ENCODE measurements at places on chromosomes 16 and 17.
A peak's percentile ranks its signal among the peaks of the same experiment; 100 is the strongest.

DNA sequence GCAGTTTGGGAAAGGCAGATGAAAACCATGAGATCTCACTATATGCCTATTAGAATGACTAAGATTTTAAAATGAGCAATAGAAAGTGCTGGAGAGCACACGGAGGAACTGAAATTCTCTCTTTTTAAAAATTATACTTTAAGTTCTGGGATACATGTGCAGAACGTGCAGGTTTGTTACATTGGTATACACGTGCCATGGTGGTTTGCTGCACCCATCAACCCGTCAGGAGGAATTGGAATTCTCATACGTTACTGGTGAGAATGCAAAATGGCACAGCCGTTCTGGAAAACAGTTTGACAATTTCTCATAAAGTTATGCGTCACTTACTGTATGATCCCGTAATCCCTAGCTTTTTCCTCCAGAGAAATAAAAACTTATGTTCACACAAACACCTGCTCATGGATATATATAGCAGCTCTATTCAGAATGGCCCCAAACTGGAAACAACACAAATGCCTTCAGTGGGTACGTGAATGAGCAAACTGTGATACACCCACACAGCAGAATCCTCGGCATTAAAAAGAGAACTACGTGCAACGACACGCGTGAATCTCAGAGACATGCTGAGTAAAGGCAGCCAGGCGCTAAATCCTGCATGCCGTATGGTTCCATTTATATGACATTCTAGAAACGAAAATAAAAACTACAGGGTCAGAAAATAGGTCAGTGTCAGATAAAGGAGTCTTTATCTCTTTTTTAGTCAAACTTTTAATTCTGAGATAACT, 11.8 kb downstream of the PIK3R6 start:
- DNase-seq: no peak

DNA sequence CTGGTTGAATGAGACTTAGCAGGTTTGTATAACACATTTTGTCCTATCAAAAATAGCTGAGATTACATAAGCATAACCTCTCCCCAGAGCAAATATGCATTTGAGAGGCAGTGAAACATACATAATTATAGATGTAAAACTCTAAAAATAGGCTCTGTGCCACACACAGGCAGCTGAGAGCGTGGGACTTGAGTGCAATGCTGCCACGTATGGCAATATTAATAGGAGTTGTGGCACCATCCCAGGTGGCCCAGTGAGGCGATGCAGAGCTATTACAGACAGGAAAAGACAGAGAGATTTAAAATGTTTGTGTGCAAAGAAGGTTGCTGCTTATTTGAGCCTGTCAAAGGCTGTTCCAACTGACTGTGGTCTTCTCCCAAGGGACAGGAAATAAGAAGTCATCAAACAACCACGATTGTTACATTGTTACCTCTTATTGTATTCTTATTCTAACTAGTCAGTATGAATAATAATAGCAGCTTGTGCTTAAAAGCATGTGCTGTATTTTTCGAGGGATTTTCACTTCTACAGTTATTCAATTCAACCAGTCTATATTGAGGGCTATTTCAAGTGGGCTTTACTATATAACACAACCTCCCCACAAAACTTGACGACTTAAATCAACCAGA, 116.5 kb downstream of the SALL1 start:
- DNase-seq: no peak

- no peak for DNase-seq
Observed at GRCh38 chr16:81836279-81837054, 57.4 kb downstream of the PLCG2 start.

DNA sequence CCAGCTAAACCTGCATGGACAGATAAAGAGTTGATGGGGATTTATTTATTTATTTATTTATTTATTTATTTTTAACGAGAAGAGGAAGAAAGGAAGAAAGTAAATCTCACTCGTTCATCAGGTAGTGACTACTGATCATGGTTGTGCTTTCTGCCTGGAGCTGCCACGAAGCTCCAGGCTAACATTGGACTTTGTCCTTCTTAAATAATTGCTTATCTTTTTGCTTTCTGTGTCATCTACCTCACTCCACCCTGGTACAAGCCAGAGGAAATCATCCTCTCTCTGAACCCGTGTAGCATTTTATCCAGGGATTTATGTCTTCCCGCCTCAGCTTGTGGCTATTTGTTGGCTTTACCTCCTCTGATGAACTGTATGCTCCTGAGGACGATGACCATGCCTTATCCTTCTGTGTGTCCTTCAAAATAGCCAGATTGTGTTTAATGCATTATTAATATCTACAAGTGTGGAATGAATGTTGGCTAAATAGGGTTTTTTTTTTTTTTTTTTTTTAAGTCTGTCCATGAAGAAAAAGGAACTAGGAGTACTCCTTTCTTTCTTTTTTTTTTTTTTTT, 8.0 kb upstream of the SLC12A3 start:
- no peak for DNase-seq

DNA sequence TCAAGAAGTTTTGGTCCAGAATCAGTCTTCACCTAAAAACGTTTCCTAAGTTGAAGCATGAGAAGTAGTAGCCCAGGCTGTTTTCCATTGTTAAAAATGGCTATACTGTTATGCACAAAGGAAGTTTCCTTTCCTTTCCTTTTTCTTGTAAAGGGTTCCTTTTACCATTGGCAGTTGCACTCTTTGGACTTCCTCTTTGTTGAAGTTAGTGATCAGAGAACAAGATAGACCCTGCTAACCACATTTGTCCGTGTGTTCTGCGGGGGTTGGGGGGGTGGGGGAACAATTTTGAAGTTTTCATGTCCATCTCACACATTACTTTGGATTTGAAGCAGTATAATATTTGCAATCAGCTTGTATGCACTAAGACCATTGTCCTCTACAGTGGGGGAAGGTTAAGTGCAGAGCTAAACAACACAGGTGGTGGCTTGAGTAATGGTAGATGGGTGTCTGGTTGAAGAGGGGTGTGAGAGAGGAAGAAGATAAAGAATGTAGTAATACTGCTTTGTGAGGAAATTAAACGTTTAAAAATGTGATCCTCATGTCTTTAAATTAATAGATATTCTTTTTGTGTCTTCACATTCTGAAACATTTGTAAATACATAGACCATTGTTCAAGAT, 1.4 kb downstream of the LPCAT2 start:
- DNase-seq: no peak

GRCh38 chr17:9408381-9408780, 167.2 kb downstream of the STX8 start:
- DNase-seq: no peak

- DNase-seq: no peak
Observed at GRCh38 chr16:87027056-87027616, 290.1 kb downstream of the C16orf95 start.

DNA sequence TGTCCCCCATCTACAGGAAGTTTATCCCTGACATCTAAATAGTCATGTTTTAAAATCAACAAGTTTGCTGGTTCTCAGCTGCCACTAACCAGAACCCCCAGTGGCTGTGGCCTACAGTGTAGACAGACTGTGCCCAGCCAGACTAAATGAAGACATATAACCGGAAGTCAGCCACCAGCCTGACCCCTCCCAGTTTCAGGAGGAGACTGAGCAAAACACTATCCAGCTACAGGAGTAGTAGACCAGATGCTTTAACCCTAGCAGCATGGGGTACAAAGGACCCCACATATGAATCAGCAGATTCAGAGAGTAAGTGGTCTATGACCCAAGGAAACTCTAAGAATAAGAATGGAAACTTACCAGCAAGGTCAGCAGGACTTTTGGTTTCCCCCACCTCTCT, 83.4 kb downstream of the HIC1 start:
- peak; percentile 29 for DNase-seq

DNA sequence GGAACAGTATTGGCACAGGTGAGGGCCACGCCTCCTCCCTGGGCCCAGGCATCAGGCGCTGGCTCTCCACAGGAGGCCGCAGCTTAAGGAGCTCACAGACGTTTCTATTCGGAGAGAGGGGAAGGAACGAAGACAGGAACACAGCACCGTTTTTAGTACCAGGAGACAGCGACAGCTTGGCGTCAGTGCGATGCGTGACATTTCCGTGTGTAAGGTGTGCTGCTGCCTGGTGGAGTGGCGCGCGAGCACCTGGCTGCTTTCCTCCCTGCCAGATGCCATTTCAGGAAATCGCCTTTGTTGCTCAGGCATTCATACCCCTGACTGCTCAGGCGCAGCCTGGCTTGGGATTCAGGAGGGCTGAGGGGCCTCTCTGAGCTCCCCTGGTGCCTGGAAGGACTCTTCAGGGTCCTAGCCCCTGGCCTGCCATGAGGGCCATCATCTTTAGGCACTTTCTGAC, 367.5 kb downstream of the CPPED1 start:
- no peak for DNase-seq

DNA sequence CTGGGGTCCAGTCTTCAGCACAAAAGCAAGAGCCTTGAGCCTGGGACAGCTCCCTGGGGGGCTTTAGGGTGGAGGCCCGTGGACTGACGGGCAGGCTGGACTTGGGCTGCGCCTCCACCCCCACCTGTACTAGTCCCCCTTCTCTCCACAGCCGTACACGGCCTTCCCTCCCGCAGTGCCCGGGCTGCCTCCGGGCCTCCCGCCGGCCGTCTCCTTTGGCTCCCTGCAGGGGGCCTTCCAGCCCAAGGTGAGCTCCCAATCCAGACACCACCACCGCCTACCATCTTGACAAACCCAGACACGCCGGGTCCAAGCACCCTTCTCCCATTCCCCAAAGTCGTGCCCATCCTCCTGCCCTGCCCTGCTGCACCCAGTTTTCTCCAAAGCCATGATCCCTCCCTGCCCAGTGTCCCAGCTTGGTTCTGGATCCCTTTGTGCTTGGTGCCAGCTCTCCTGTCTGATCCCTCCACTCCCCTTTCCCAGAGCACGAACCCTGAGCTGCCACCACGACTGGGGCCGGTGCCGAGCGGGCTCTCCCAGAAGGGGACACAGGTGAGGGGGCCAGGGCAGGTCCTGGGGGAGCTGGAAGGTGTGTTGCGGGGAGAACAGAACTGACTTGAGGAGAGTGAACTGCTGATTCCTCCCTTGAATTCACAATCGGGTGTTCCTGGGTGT, 7.1 kb downstream of the FBRS start:
- no peak for DNase-seq

DNA sequence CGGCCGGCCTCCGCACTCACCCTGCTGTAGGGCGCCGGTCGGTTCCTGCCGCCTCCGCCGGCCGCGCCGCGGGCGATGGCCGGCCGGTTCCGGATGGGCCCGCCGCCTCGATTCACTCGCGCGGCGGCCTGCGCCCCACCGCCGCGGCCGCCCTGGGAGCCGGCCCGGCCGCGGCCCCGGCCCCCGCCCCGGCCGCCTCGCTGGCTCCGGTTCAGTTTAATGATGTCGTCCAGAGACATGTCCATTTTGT, 158 bp downstream of the ALYREF start:
- DNase-seq: no peak

- DNase-seq: no peak
Observed at GRCh38 chr17:59369031-59369975, 37.8 kb downstream of the YPEL2 start.

DNA sequence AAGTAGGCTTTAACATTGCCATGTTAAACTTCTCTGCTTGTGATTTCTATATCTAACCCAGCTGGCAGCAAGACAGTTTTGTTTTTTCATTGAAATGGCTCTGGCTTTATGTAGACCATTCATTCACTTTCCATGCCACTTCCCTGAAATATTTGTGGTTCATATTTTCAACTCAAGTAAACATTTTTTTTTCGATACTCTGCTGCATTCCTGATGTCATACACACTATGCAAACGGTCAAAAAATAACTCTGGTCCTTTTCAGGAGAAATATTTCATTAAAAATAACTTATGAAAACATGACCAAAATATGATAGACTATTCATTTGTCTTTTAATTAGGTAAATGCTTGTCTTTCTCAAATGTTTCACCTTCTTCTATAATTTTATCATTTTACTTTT, 116.3 kb downstream of the USP22 start:
- no peak for DNase-seq

- no peak for DNase-seq
Observed at GRCh38 chr17:38958756-38959155, 8.4 kb downstream of the FBXO47 start.

DNA sequence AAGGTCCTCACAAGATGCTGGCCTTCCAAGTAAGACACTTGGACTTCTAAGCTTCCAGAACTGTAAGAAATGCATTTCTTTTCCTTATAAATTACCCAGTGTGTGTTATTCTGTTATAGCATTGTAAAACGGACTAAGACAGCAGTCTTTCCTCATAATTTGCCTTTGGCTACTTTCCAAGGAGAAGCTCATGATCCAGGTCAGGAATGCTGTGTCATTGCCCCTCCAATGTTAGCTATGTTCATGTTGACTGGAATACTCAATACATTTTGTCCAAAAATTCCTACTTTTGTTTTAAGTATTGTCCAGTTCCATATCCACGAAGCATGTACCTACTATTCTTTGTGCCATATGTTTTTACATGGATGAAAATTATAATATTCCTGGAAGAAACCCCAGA, 234.6 kb downstream of the HS3ST3A1 start:
- DNase-seq: no peak

- DNase-seq: no peak
Observed at GRCh38 chr16:78230832-78231231, 131.4 kb downstream of the WWOX start.

GRCh38 chr17:59858167-59858816, 34.5 kb downstream of the TUBD1 start:
- DNase-seq: no peak

- no peak for DNase-seq
Observed at GRCh38 chr16:6193718-6194117, 1096.1 kb upstream of the EEF2KMT start.

GRCh38 chr16:67150047-67150832, 558 bp downstream of the B3GNT9 start:
- no peak for DNase-seq

- DNase-seq: no peak
Observed at GRCh38 chr17:15048381-15048780, 216.7 kb downstream of the PMP22 start.

DNA sequence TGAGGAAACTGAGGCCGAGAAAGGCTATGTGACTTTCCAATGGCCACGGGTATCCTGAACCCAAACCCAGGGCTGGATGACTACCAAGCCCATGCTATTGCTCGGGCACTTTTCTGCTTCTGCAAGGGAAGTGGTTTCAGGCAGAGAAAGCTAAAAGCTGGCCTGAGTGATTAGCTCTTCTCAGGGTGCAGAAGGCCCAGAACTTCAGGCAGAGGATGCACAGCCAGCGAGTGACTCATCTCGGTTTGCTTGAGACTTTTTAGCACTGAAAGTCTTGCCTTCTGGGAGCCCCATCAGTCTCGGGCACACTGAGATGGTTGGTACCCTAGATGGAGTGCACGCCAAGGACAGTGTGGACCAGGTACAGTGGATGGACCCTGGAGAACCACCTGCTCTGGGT, 129.5 kb upstream of the SDK2 start:
- DNase-seq: no peak

DNA sequence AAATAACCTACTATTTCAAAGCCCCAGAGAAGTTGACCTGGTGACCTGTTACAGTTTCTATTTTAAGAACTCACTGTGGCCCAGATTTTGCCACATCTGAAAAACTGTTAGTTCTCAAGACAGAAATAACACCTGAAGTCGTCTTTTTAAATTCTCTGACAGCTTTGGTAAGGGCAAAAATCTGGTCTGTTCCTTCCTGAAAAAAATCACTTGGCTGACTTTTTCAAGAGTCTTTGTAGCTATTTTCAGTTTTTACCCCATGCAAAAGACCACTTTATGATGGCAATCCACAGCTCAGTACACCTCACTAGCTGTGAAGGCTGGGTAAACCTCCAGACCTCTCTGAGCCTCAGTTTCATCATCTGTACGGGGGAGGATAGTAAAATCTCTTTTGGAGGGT, 60.7 kb upstream of the SREBF1 start:
- DNase-seq: no peak

GRCh38 chr16:88013091-88013609, 61.9 kb downstream of the BANP start:
- DNase-seq: no peak
